ENCODE measurements at places on chromosomes 2 and 18.

- DNase-seq, result no peak
Observed at GRCh38 chr18:76005632-76006208, 489.3 kb downstream of the ZNF516 start.

- DNase-seq, result no peak
Observed at GRCh38 chr2:21070341-21071257, 26.7 kb upstream of the APOB start.

DNA sequence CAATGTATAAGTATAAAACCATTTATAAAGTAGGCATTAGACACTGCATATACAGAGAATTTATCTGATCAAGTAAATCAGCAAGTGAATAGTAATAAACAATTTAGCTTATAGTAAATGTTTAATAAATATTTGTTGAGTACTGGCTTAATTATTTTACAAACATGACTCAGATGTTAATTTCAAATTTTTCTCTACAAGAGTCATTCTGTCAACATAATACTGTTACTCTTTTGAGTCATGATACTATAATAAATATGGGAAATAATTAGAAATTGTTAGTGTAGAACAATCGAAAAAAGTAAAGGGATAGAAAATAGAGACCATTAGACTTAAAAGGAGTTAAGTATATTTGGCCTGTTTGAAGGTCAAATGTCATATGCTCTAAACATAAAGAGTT is 133.6 kb upstream of the MC4R start:
- no peak for DNase-seq

DNA sequence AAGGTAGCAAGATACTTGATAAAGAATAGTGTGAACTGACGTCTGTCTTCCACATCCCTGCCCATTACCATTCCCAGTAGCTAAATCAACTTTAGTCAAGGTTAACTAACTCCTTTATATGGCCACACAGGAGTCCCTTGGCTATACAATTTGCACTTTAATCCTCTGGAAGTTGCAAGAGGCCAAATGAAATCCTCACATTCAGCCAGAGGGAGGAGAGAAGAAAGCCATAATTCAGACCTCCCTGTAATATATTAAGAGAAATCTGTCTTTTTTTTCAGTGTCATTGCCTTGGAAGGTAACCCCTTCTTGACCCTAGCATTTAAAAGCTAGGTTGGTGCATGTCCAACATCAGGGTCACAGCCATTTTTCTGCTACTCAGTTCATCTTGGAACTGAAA is 317.8 kb downstream of the NRXN1 start:
- DNase-seq, result no peak

GRCh38 chr2:230661072-230661957 is 51.3 kb upstream of the CAB39 start:
- DNase-seq, result peak; percentile 51

GRCh38 chr2:43059183-43059897 is 167.1 kb downstream of the ZFP36L2 start:
- DNase-seq, result peak; percentile 22

DNA sequence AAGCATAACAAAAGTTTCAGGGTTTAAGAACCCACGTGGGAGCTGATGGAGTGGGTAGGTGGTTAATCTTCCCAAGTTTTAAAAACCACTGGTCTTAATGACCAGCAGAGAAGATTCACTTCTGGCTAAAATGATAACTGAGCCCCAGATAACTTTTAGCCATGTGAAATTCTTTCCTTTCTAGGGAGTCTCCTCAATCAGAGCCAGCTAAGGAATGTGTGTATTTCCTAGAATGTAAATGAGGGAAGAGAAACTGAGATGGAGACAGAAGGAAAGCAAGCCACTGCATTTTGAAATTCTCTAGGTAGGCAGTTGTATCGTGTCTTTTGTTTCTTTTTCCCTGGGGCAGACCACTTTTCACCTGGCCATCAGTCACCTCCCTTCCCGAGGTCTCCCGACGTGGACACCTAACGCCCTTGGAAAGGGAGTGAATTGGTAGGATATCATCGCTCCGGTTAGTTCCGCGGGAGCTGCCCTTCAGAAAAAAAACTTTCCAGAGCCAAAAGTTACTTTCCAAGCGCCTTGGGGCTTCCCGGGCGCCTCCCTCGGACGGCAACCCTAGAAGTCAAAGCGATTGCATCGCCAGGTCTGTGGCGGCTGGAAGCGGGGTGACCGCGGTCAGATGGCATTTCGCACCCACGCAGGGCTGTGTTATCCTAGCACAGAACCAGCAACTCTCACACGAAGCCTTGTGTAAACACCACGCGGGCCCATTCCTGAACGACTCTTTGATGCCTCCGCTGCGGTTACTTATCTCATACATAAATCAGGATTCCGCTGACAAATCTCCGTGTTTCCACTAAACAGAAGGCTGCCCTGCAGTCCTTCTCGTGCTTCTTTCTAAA is 1.3 kb downstream of the COLEC12 start:
- DNase-seq, result no peak

DNA sequence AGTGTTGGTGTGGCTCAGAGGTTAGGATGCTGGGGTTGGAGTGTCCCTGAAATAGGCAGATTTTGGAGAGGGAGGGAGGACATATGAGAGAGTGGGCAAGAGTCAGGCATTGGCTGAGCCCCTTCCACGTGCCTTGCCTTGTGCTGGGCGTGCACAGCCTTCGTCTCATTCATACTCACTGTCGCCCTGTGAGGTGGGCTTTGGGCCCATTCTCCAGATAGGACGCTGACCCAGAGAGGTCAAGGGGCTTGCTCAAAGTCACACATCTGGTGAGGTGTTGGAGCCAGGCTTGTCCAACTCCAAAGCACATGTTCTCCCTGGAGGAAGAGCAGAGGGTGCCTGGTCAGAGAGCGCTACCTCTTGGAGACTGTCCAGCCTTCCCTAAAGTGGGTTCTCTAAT is 166.8 kb downstream of the DYSF start:
- DNase-seq, result no peak

DNA sequence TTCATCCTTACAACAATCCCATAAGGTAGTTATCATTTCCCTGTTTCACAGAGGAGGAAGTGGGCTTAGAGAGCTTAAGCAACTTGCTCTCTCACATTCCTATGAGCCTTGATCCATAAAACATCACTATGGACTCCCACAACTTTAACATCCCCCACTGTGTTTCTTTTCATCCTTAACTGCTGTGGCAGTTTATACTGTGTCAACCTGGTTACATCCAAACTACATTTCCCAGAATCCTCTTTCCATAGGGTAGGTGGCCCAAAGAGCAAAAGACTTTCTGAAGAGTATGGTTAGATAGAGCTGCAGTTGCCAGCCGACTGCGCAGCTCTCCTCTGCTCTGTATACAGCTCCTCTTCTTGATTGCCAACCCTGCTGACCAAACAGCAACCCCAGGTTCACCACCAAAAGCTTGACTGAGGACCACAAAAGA is 22.5 kb downstream of the MAP3K2 start:
- DNase-seq, result no peak

DNA sequence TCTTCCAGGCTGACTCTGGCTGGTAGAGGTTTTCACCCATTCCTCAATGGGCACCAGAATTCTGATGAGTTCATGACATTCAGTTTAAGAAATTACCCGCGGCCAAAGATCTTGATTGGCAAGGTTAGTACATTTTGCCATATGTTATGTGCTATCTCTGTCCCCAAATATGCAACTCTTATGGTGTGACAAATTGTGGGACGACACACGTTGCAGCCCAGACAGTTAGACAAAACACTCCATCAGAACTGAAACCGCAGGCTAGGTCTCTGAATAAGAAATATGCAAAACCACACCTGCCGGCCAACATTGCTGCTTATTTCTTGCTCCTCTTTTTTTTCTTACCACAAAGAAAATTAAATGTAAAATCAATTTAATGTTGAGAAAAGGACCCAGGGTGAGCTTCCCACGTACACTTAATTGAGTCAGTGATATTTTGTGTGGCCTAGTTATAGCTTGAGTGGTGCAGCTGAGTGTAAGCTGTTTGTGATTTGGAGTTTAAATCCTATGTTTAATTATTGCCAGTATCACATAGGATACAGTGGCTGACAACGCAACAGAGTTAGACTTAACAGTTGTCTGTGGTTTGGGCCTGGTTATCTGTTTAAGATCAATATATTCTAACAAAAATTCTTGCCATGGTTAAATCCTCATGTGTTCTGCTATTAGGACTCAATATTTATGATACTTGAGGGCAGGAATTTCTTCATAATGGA is 35.7 kb upstream of the LTBP1 start:
- no peak for DNase-seq

- DNase-seq, result no peak
Observed at GRCh38 chr2:17543848-17544247, 3.4 kb downstream of the VSNL1 start.

- no peak for DNase-seq
Observed at GRCh38 chr2:231672617-231673347, 35.5 kb upstream of the PTMA start.

GRCh38 chr2:69620870-69621269 is 22.7 kb downstream of the AAK1 start:
- DNase-seq, result no peak

DNA sequence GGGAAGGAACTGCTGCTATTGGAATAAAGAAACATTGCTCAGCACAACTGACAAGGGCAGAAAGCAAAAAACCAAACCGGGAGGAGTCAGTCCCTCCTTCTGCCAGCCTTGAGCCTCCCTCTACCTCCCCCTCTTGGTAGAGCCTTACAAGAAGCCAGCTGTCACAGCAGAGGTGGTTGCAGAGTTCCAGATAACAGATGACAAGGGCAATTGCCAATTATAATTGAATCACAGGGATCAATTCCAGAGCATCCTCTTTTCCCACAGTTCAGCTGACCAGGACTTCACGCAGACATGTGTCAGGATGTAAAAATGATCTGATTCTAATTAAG is 548.2 kb upstream of the LRRTM1 start:
- no peak for DNase-seq

DNA sequence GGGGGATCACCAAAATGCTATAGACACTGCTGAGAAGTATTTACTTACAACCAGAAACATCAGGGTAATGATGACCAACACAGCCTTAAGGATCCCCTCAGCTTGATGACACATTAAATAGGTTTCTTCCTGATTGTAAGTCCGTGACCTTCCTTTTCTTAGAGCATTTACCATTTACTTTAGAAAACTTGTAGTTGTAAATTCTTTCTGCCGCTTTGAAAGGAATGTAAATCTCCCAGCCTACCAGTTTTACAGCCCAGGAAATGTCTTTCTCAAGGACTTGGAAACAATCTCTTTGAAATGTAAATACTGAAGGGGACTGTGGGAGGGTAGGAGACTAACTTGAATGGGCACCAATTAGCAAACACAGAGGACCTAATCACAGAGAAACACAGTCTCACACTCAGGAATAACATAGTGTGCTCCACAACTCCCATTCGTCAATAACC is 278.6 kb downstream of the DSC3 start:
- DNase-seq, result no peak

GRCh38 chr18:32596501-32596900 is 125.8 kb upstream of the GAREM1 start:
- no peak for DNase-seq

DNA sequence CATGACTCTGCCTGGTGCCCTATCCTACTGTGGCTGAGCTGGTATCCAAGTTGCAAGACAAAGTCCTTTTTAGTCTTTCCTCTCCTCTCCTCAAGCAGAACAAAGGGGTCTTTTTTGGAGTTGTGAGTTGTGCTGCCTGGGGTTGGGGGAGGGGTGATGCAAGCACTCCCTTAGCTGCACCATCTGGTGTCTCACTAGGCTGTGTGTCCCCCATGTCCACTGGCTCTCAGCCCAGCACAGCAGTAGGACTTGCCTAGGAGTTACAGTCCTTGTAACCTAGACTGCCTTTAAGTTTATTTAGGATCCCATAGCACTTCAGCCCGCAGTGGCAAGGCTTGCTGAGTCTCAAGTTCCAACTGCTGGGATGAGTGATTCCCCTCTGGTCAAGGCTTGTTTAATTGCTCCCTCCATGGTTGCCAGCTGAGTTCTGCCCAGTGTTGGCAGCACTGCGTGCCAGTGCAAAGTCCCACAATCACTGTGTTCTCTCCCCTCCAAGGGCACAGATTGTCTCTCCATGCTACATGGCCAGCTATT is 13.2 kb upstream of the ILKAP start:
- no peak for DNase-seq

- no peak for DNase-seq
Observed at GRCh38 chr18:56740645-56741044, 89.5 kb downstream of the WDR7 start.

- no peak for DNase-seq
Observed at GRCh38 chr2:98519851-98520250, 75.2 kb downstream of the INPP4A start.

All from stimulated activated CD4-positive, alpha-beta T cell treated with anti-CD3 and anti-CD28 coated beads, Interleukin-2, amount 100 ng/mL, for 4 hours (primary cell).